Tongue (tissue), 3 donors: ENCODE measurements at places on chromosomes 12 and 14.

- no peak for DNase-seq
Measured at GRCh38 chr14:74510959-74511409, 17.4 kb downstream of the ISCA2 start.

DNA sequence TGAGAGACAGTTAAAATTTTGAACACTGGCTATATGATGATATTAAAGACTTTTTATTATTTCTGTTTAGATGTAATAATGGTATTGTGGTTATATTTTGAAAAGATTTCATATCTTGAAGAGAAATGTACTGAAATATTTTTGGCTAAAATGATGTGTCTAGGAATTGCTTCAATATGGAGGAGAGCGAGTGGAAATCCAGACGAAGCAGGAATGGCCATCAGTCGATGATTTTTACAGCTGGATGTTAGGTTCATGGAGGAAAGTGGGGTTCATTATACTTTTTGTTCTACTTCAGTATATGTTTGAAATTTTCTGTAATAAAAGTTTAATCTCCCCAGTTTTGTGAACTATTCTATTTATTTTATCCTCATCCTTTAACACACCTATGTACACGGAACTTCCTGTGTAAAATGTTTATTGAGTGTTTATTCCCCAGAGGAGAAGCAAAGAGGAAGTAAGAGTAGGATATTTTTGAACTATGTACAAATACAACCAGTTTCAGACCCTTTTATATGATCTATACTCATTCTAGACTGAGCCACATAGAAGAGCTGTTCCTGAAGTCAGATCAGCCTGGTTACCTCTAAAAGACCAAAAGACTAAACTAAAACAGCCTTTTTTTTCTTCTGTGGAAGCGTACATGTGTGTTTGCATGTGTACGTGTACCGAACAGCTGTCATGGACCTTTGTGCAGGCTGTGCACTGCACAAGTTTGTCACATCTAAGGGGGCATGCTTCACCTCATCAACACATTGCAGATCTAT lies 211.0 kb upstream of the NUDT4 start:
- no peak for DNase-seq

DNA sequence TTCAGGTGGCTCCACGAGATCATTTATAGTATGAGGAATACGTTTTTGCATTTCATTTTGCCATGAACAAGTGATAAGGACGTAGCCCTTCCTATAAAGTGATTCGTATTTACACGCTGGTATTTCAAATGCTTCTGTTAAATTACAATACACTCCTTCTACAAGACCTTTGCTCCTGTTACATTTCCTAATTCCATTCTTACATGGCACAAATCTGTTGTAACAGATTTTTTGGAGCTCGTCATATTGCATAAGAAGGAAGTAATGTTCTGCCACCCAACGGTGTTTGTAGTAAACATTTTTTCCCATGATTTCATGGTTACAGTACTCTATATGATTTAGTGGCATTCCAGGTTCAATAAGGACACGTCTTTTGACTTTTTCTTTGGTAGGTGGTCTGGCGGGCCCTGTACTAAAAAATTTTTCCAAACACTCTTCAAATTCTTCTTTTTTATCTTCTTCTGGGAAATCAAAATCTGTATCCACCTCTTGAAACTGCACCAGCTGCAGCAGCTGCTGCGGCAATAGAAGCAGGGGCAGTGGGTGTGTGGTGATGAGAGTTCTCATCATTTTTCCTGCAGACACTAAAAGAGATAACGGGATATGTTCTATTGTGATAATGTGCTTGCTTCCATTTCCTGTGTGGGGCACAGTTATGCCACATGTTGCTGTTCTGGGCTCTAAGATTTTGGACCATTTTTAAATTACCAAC lies 4.2 kb downstream of the RNASE9 start:
- no peak for DNase-seq

DNA sequence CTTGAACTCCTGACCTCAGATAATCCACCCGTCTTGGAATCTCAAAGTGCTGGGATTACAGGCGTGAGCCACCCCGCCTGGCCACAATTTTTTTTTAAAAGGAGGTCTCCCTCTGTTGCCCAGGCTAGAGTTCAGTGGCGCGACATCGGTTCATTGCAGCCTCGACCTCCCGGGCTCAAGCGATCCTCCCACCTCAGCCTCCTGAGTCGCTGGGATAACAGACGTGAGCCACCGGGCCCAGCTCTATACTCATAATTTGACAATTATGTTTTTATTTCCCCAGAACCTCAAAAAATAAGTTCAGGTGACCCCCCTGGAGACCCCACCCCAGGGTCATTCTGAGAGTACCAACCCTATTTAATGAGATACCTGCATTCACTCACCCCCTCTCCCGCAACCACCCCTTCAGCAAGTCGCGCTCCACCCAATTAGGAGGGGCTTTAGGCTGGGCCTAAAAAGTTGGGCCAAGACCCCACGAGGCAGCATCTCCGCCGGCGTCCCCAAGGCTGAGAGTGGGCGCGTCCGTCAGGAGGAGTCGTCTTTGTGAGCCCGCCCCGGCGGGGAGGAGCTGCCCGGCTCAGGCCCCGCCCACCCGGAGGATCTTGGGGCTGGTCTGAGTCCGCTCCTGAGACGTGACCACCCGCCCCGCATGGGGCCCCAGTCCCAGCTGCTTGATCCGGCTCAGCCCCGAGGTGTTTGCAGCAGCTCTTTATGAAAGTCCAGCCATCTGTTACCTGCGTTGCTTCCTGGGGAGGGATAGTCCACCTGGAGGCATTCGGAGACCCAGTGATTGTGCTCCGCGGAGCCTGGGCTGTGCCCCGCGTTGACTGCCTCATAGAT lies at the start of gene ANKRD33:
Gene ANKRD33, plus strand, starts transcription at position 628 of the 840 bp plus-strand sequence. Its CDS starts 84 bp downstream, at position 712.
- peak; percentile 53 for DNase-seq

GRCh38 chr12:90028635-90029051 lies 320.0 kb upstream of the ATP2B1 start:
- peak; percentile 22 for DNase-seq

GRCh38 chr12:48977290-48978281 lies 536 bp upstream of the WNT1 start:
- DNase-seq, result peak; percentile 63

DNA sequence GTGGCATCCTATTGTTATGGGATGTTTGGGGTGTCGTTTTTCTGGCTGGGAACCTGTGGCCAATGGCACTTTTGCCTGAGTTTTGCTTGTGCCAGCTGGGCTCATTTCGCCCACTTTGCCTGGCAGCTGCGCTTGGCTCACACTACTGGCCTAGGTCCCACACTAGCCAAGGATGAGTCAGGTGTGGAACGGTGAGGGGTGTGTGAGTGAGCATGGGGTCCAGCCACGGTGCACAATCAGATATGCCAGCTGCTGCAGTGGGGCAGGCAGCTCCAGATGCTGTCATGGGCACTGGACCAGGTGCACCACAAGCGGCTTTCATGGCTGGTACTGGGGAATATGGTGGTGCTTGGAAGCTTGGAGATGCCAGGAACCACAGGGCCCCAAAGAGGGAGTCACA lies 21.5 kb downstream of the TRHDE start:
- no peak for DNase-seq

- peak; percentile 44 for DNase-seq
Measured at GRCh38 chr12:63103494-63104131, 47.4 kb downstream of the AVPR1A start.
